ENCODE measurements at places on chromosomes 6 and 20. TPM values are rescaled to one million over a fixed set of nuclear protein-coding genes. Genes with fewer than 3 reads are reported as not detected.

Gene F13A1
- not detected for total RNA-seq

Gene HLA-G
- 0.32 TPM for total RNA-seq

Gene PXMP4
- total RNA-seq, result 7.0 TPM

Gene SALL4
- total RNA-seq, result 0.46 TPM

Gene PAX1
- total RNA-seq, result not detected

Gene COL9A3
- not detected for total RNA-seq

Gene LGSN
- not detected for total RNA-seq

Gene STMND1
- total RNA-seq, result not detected

Gene FHL5
- total RNA-seq, result not detected

Gene LRRN4
- total RNA-seq, result not detected

Gene RGS17
- not detected for total RNA-seq

Gene SDCBP2
- 3.3 TPM for total RNA-seq

Gene PNPLA1
- not detected for total RNA-seq

Gene TBXT
- not detected for total RNA-seq

Gene TAGAP
- total RNA-seq, result 121 TPM

Gene ZNF334
- total RNA-seq, result 2.6 TPM

Gene PRL
- not detected for total RNA-seq

Gene PTCHD4
- not detected for total RNA-seq

Gene PPP1R14C
- total RNA-seq, result 1.1 TPM

Gene RSPH4A
- not detected for total RNA-seq

Gene NOTCH4
- total RNA-seq, result 1.5 TPM

Gene RAB5IF
- total RNA-seq, result 155 TPM

Gene PSMF1
- 174 TPM for total RNA-seq

Gene TP53TG5
- 0.19 TPM for total RNA-seq

Gene APMAP
- total RNA-seq, result 75.8 TPM

Gene COL20A1
- not detected for total RNA-seq
